ENCODE measurements at places on chromosomes 4 and X. TPM values are rescaled to one million over a fixed set of nuclear protein-coding genes. Genes with fewer than 3 reads are reported as not detected.

- DNase-seq: no peak
These were observed 16.1 kb downstream of the TMEM175 start for GRCh38 chr4:948101-948935.

The ADH6 gene
- total RNA-seq: not detected

The PNCK gene
- 4.5 TPM for total RNA-seq

The MAGEB1 gene
- total RNA-seq: not detected

- no peak for DNase-seq
These were observed 543.8 kb upstream of the DIAPH2 start for GRCh38 chrX:96140796-96141195.

DNA sequence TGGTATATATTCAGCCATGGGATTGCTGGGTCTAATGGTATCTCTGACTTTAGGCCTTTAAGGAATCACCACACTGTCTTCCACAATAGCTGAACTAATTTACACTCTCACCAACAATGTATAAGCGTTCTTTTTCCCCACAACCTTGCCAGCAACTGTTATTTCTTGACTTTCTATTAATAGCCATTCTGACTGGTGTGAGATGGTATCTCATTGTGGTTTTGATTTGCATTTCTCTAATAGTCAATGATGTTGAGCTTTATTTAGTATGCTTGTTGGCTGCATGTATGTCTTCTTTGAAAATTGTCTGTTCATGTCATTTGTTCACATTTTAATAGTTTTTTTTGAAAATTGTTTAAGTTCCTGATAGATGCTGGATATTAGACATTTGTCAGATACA, 235.2 kb downstream of the HEPH start:
- no peak for DNase-seq

GRCh38 chr4:154019811-154020210, 230.9 kb upstream of the SFRP2 start:
- DNase-seq: no peak

DNA sequence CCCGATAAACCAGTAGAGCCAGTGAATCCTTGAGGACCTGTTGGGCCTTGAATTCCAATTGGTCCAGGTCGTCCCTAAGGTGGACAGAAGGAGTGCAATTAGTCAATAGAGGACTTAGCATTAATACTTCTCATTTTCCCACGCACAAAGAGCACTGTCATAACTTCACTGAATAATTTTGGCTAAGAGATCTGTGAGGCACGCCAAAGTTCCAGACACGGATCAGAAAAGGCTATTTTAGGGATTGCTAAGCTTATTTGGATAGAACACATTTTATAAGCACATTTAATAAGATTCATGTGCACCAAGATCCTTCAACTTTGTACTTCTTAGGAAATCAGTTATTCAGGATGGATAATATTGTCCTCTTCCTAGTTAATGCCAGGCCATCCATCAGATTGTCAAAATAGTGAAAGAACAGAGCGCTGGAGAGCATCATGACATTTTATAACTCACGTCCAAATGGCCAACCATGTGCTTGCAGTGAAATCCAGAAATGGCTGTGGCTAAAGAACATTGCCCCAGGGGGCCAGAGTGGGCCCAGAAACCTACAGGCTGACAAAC, 129.8 kb downstream of the ATG4A start:
- DNase-seq: no peak

The IDS gene
- 68.4 TPM for total RNA-seq

DNA sequence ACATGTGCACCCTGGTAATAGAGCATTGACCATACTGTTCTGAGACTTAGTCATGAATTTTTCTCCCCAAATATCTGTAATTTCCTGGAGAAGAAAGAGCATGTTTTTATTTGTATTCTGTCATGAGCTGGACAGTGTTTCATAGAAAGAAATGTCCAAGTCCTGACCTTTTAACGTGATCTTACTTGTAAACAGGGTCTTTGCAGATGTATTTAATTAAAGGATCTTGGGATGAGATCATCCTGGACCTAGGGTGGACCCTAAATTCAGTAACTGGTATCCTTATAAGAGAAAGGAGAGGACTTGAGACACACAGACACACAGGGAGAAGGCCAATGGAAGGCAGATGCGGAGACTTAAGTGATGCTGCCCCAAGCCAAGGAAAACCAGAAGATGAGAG, 3.6 kb downstream of the ADGRA3 start:
- DNase-seq: no peak

- DNase-seq: no peak
These were observed 1526.2 kb downstream of the RPA4 start for GRCh38 chrX:98409867-98410266.

The FAM241A gene
- total RNA-seq: 2.4 TPM

The FGF16 gene
- not detected for total RNA-seq

The TEX11 gene
- total RNA-seq: not detected

The CACNA1F gene
- 0.22 TPM for total RNA-seq

DNA sequence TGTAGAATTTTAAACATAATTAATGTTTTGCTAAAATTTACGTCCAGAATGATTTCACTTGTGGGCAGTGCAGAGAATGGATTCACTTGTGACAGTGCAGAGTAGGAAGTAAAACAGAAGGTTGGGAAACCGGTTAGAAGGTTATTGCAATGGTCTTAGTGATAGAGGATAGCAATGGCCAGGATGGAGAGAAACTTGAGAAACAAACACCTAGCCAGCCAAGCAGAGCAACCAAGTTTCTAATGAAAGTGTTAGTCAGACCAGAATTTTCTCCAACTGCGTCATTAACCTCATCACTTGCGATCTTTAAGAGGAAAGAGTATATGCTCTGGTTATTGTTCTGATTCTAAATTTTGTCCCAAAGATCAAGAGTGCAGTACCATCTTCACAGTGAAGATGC, 50.0 kb upstream of the TBC1D9 start:
- no peak for DNase-seq

- no peak for DNase-seq
These were observed 30.4 kb upstream of the RPL34 start for GRCh38 chr4:108589961-108590360.

The UPF3B gene
- total RNA-seq: 6.3 TPM

The CSAG3 gene
- not detected for total RNA-seq

The SNCA gene
- total RNA-seq: 84.3 TPM

The AWAT2 gene
- not detected for total RNA-seq

The RNF128 gene
- 5.0 TPM for total RNA-seq

DNA sequence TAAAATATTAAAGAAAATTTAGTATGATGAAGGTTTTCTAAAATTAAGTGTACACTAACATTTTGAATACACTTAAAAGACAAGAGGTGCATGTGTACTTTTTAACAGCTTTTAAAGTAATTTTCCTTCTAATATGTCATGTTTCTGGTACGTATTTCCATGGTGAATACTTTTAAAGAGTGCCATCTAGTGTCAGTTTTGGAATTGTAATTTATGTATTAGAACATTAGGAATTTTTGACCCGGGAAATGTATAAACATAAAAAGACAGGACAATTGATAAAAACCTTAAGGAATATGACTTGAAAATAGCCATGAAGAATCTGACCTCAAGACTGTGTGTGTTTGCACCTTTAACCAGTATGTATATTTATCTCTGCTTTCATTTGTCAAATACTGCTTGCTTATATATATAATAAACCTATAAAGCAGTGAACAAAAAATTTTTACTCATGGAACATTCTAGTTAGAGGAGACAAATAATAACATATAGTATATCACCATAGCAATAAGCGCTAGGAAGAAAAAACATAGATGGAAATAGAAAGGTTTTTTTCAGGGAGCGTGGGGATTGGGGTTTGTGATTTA, 7.2 kb downstream of the GSTCD start:
- DNase-seq: no peak

The TLR7 gene
- total RNA-seq: 0.63 TPM

The SPANXB1 gene
- not detected for total RNA-seq

- no peak for DNase-seq
These were observed 104.4 kb upstream of the CBR4 start for GRCh38 chr4:169114341-169114974.

DNA sequence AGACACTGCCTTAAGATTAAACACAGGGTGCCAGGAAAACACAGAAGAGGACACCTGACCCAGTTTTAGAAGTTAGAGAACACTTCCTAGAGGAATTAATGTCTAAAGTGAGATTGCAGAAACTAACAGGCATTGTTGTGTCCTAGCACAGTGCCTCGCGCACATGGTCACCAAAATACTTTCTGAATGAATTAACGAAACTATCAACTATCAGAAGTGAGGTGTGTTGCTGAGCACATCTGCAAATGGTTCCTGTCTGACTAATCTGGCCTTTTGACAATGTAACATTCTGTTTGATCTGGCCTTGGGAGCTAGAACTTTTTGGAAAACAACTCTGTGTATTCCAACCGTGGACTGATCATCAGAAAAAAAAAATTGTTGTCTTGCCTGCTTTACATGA, 556.8 kb upstream of the LCORL start:
- DNase-seq: no peak

- DNase-seq: no peak
These were observed 94.0 kb upstream of the RBPJ start for GRCh38 chr4:26226629-26227376.

The SPANXA2 gene
- not detected for total RNA-seq

DNA sequence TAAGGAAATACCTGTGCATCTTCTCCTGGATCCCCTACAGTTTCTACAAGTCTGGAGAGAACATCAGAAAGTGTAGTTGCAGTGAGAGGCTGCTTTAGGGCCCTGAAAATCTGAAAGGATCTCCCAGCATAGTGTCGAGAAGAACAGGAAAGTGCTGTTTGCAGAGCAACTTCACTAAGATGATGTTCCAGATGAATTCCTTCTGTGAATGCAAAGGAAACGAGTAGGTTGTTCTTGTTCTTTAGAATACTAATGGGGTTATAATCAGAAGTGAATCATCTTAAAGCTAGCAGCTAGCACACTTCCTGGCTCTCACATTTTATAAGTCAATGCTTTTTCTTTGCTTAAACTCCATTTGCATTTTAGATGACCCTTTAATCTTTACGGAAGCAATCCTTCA, 53.7 kb downstream of the ZAR1 start:
- no peak for DNase-seq

The F8A2 gene
- 15.6 TPM for total RNA-seq

The MAGEA8 gene
- not detected for total RNA-seq

- DNase-seq: no peak
These were observed 48.7 kb downstream of the RHOH start for GRCh38 chr4:40245550-40245949.

- DNase-seq: peak; percentile 4
These were observed 7.3 kb upstream of the SH3BP2 start for GRCh38 chr4:2785613-2786012.

GRCh38 chr4:8194306-8195242, 4.5 kb upstream of the SH3TC1 start:
- DNase-seq: no peak

- DNase-seq: peak; percentile 40
These were observed 30.5 kb upstream of the TCEAL4 start for GRCh38 chrX:103554687-103555424.

The PKD2 gene
- total RNA-seq: 93.7 TPM

DNA sequence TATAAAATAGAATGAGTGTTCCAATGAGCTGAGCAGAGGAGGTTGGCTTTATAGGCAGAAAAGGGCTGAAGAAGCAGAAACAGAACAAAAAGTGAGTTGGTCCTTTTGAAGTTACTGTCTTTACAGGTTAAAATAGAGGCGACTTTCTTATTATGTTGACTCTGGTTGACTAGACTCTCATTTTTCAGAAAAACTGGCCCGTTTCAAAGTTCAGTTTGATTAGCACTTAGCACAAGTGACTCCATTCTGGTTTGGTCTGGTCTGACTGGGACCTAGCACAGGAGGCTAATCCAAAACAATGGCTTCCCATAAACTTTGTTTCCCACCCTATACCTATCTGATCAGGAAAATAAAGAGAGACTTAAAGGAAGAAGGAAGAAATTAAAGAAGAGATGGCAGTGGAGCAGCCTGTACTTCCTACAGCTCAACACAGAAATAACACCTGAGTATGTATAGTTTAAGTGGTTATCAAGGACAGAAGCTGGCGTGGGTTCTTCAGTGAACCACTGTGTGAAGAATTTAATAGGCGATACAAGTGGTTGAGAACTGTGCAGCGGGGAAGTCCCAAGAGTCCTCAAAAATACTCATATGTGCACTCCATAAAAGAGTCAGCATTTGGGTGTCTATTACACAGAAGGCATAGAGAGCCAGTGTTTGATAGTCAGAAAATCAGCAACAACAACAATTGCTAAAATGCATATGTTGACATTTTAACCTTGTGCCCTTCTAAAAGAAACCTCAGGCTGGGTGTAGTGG, 554.8 kb upstream of the HTR2C start:
- DNase-seq: no peak

DNA sequence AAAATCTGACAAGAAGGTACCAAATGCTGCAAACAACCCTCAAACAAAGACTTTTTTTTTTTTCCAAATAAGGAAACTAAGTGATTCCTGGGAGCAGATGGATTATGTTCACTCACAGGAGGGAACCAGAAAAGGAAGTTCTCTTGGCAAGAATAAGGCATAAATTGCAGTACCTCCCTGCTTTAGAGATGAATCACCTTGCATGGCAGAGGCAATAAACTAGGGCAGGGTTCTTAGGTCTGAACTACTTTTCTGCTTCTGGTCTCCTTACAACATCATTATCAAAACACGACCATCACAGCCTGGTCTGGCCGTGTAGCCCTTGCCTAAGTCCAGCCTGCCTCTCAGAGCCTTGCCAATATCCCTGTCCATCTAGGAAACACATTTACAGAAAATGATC, 6.3 kb downstream of the TMEM31 start:
- DNase-seq: no peak

- peak; percentile 42 for DNase-seq
These were observed 9.0 kb downstream of the TSC22D3 start for GRCh38 chrX:107766470-107767150.

DNA sequence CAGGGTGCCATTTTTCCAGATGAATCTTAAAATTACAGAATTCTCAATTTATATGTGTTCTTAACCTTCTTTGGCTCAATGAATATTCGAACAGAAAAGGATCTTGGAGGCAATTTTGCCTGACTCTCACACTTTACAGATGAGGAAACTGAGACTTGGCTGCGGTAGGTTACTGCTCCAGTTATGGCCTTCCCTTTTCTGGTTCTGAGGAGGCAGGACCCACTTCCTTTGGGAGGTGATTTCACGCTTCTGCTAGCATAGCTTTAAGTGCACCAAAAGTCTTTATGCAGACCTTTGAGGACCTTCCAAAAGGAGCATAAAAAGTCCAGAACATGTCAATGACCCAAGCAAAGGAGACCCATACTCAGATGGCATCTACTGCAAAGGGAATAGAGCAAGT, 44.7 kb upstream of the KLF3 start:
- no peak for DNase-seq

DNA sequence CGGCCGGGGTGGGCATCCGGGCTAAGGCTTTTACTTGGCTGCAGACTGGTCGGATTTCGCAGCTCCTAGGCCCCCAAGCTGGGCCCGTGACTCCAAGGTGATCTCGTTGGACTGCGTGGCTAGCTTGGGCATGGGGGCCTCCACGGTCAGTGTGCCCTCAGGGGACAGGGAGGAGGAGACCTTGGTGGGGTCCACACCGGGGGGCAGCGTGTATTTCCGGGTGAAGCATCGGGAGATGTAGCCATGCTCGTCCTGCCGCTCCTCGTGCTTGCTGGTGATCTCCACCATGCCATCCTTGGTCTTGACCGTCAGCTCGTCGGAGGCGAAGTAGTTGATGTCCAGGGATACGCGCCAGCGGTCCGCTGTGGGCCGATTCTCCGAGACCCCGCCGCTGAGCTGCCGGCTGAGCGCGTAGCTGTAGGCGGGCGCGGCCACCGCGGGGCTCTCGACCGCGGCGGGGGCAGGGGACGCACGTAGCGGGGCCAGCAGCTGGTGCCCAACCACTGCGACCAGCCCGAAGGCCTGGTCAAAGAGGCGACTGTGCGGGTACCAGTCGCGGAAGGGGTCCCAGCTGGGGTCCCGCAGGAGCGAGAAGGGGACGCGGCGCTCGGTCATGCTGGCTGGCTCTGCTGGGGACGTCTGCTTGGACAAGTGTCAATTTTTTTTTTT, 881 bp upstream of the CACNA1F start:
- DNase-seq: no peak

The CPEB2 gene
- 24.7 TPM for total RNA-seq
